ENCODE measurements at places on chromosomes 16 and 17. TPM values are rescaled to one million over a fixed set of nuclear protein-coding genes. Genes with fewer than 3 reads are reported as not detected.

Gene CES3
- 15.2 TPM for total RNA-seq

Gene SCIMP
- total RNA-seq, result 0.47 TPM

DNA sequence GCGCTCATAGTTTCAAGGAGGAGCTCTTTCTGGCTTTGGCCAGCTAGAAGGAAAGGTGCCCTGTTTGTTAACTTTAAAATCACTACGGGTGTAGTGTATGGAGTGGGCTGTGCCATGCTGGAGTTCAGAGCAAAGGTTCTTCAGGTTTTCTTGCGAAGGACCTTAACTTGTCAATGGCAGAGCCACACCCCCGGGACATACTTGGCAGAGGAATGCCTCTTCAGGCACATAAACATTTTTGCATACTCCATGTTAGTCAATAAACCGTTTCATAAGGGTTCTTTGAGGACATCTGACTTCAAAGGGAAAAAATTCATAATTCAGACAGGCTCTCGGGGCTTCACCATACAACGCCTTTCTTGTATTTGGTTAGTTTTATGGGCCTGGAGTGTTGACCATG, 113.0 kb upstream of the PLCG2 start:
- DNase-seq, result no peak

GRCh38 chr16:58488531-58488930, 11.4 kb upstream of the NDRG4 start:
- no peak for DNase-seq

GRCh38 chr16:55341681-55342080, 17.7 kb downstream of the IRX6 start:
- DNase-seq, result no peak

- no peak for DNase-seq
These were observed 2.0 kb upstream of the NAE1 start for GRCh38 chr16:66832661-66833305.

DNA sequence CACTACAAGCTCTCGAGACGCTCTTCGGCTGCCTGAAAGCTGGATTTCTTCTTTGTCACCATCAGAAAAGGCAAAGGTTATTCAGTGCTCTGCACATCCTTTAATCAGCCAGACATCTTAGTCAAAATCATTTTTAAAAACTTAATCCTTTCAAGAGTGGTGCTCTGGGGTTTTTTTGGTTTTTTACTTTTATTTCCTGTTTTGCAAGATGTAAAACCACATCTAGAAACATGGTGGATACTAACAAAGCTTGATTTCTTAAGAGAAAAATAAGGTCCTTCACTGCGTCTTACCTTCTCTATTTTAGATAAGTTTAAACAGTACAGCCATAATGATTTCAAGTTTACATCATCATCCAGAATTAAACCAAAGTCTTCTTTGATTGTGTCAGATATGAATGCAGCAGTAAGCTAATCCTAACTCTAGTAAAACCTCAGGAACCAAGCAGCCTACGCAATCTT, 6.3 kb downstream of the ANKRD11 start:
- DNase-seq, result no peak

All from psoas muscle (tissue), 8 donors.